ENCODE measurements at places on chromosomes 11 and 22.

- peak; percentile 77 for DNase-seq
Observed at GRCh38 chr11:46006418-46007070, 84.1 kb downstream of the LARGE2 start.

- no peak for DNase-seq
Observed at GRCh38 chr22:31818481-31819392, 64.9 kb downstream of the DEPDC5 start.

DNA sequence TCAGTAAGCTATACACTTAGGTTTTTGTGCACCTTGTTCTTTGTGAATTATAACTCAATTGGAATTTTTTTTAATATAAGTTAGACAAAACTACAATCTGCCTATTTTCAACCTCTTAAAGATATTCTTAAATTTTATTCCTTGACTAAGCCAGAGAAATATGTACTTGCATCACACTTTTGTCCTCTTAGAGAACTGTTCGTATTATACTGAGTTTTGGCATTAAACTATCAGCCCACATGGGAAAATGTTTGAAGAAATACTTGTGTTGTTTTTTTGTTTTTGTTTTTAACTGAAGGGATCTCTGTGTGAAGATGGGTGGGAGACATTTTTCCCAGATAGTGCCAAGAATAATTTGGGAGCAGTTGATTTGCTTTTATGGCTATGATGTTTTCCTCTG, 25.3 kb downstream of the CEP295 start:
- DNase-seq: no peak

GRCh38 chr22:35037089-35037488, 28.9 kb upstream of the ISX start:
- no peak for DNase-seq

GRCh38 chr11:6618117-6619003, 862 bp downstream of the TPP1 start:
- DNase-seq: peak; percentile 89

DNA sequence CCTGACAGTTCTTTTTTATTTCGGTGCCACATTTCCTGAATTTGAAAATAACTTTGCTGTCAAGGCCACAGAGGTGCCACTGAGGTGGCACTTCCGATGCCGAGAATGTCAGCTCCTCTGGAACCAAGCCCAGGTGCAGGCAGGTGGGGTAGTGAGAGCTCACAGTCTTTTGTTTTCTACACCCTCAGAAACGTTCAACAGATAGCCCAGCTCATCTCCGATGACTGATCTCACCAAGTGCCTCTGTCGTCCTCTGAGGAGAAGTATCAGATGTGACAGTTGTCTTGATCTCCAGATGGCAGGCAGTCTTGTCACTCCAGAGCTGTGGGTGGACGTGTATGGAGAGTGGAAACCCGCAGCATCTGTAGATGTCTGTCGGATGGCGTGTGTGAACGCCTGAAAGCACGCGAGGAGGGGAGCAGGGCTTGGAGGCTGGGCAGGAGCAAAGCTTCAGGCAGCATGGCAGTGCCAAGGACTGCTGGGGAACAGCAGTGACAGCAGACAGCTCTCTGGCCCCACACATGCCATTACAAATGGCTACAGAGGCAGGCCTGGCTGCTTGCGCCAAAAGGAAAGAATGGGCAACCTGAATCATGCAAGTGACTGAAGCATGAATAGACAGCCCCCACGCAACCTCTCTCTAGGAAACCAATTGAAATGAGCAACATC, 877.0 kb downstream of the OPCML start:
- DNase-seq: no peak

GRCh38 chr11:9459667-9460321, 1.0 kb upstream of the ZNF143 start:
- peak; percentile 20 for DNase-seq

- DNase-seq: no peak
Observed at GRCh38 chr22:40434106-40434505, 63.7 kb downstream of the SGSM3 start.

DNA sequence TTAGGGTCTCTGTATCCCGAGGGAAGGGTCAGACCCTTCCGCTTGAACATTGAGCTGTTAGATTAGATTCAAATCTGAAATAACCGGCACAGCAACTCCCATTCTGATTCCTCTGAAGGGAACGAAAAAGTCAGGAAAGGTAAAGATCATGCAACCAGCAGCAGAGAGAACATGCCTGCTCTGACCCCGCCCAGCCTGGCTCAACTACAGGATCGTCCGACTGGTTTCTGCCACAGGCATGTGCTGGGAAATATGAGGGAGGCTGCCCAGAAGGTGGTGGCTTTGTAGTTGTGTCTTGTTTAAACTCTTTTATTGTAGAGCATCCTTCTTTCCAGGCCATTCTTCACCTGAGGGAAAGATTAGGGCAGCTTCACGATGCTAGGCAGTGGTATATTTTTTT, 5.0 kb upstream of the MTNR1B start:
- no peak for DNase-seq

DNA sequence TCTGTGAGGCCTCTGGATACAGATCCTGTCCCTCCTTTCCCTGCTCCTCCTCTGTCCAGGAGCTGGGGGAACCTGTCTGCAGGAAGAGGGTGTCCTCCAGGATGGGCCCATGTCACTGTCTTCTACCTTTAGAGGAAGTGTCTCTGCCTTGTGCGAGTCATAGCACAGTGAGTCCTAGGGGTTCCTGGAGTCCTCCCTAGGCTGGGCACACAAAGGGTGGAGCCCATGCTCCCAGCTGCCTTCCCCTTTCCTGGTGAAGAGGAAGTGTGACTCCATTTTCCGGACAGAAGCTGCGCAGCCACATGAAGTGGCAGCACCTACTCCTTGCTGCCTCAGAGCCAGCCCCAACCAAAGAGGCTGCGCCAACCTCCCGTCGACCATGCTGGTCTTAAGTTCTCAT, 112.2 kb downstream of the CTTN start:
- no peak for DNase-seq

DNA sequence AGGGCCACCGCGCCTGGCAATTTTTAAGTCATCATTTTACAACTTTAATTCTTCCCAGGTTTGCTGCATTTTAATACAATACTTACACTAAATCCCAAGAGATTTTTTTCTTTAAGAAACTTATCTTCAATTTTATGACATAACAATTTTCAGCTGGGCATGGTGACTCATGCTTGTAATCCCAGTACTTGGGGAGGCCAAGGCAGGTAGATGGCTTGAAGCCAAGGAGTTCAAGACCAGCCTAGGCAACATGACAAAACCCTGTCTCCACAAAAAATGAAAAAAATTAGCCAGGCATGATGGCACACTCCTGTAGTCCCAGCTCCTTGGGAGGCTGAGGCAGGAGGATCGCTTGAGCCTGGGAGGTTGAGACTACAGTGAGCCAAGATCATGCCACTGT, 38.8 kb downstream of the CLDN25 start:
- DNase-seq: no peak

- no peak for DNase-seq
Observed at GRCh38 chr11:17683377-17684161, 35.8 kb upstream of the MYOD1 start.
